ENCODE measurements at places on chromosomes 4 and X.

GRCh38 chrX:80648023-80648422, 161.7 kb downstream of the BRWD3 start:
- DNase-seq: no peak

GRCh38 chrX:38868941-38869401, 67.7 kb downstream of the MID1IP1 start:
- no peak for DNase-seq

DNA sequence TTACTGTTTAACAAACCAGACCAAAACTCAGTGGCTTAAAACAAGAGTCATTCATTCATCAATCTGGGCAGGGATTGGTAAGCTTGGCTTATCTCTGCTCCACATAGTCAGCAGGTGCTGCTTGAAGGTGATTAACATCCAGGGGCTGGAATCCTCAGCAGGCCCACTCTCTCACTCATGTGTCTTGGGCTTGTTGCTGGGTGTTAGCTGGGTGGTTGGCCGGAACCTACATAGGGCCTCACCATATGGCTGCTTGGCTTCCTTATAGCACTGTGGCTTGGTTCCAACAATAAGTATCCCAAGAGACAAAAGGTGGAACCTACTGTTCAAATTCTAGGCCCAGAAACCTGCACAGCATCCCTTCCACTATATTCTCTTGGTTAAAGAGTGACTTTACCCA, 125.0 kb downstream of the RASGEF1B start:
- no peak for DNase-seq

DNA sequence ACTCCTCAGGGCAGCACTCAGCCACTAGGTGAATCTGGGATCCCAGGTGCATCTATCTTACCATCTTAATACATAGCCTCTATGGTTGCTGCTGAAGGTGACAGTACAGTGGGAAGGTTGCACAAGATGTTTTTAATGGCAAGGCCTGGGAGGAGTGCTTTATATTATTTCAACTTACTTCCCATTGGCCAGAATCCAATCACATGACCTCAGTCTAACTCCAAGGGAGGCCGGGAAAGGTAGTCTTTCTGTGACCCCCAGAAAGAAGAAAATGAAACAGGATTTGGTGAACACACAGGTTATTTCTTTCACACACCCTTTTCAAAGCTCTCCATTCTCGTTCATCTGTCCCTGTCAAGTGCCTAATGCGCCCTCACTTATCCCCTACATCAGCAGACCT, 189.1 kb upstream of the ATP6AP2 start:
- DNase-seq: no peak

DNA sequence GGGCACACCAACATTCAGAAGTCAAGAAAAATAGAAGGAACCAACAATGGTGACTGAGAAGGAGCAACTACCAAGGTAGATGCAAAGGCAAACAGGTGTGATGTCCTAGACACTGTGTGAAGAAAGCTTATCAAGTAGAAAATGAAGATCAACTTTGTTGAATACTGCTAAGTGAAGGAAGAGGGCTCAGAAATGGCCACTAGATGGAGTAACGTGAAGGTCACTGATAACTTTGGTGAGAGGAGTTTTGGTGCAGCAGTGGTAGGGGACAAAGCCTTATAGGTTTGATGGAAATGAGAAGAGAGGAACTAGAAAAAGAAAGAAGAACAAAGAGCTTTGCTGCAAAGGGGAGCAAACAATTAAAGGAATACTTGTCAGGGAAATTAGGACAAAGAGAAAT, 23.5 kb downstream of the OTC start:
- DNase-seq: no peak

DNA sequence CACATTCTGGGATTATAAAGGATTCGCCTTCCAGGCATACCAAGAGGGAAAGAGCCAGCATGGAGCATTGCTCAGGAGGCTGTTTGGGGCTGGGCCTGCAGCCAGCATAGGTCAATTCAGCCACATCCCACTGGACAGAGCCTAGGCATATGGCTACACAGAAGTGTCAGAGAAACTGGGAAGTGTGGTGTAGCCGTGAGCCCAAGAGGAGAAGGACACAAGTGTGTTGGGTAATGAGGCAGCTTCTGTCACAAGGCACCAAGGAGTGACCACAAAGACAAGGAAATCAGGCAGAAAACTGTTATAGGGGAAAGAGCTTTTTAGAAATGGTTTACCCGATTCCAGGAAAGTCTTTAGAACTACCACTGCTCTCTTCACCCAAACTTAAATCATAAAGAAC, 178.6 kb upstream of the TBL1X start:
- no peak for DNase-seq
